Kidney (tissue), 22 donors: ENCODE measurements at places on chromosomes 1 and 21. TPM values are rescaled to one million over a fixed set of nuclear protein-coding genes. Genes with fewer than 3 reads are reported as not detected.

DNA sequence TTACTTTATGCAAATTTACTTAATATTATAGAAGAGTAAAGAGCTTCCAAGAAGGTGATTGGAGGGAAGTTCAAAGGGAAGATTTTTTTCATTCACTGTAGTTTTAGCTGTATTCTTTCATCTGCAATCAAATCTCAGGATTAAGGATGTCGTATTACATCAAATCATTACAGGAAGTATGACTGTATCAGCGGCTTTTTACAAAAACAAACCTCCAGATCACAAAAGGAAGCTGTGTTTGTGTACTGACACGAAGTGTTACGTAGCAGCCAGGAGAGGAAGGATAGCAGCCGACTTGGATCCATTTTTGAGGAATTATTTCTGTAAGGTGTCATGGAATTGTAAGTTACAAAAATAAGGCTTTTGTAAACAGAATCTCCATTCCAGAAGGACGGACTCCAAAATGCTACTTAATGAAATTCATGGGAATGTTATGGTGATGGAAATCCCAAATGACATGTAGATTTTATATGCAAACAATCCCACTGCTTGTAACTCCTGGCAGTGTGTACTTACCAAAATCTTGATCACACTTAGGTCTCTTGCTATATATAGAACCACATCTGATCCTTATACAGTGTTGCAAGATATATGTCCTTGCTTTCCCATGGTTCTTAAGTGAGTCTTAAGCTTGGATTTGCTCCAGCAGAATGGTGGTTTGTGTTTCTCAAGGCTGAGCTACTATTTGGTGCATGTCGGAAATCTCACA is 49.8 kb downstream of the KCNJ15 start:
- H3K4me1 ChIP-seq: peaks cover 13% of the 10 kb centered on the region
- H3K27ac ChIP-seq: peak overlapping the region; percentile 1

DNA sequence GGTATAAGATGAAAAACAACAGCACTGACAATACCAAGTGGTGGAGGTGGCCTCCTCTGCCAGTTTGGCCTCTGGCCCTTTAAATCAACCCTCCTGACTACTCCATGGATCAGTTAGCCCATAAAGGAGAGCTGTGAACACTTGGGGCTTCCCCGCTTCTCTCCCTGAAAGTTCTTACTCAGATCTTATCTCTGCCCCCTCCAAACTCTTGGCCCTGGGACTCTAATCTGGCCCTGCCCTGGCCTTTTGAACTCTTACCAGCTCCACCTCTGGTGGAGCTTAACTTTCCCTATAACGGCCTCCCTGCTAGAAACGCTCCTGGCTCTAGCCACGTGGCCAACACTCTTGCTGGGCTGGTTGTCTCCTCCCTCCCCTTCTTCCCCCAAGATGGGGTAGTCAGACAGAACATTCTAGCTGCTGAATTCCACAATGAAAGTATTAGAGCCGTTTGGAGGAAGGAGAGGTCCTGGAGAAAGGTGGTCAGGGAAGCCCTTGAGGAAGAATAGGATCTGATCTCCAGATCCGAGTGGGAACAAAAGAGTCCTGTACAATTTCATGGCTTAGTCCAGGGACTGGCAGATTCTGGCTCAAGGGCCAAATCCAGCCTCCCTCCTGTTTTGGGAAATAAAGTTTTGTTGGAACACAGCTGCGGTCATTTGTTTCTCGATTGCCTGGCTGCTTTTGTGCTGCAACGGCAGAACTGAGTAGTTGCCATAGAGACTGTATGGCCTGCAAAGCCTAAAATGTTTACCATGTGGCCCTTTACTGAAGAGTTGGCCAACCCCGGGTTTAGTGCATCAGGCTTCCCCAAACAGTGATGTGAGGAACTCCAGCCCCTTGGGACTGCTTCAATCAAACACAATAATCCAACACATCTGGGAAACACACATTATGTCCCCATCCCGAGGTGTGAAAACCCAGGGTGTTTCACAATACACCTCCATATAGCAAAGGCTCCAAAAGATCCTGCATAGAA is 9.5 kb upstream of the PIGR start:
- DNase-seq: peak; percentile 59
- peak overlapping the region; percentile 79 for H3K27ac ChIP-seq
- no peak overlapping the region for H3K4me3 ChIP-seq
- H3K36me3 ChIP-seq: no peaks in the 10 kb centered on the region
- H3K4me1 ChIP-seq: peaks cover 43% of the 10 kb centered on the region

- no peaks in the 10 kb centered on the region for H3K4me1 ChIP-seq
- no peak overlapping the region for H3K4me3 ChIP-seq
- H3K36me3 ChIP-seq: no peaks in the 10 kb centered on the region
These were observed 13.9 kb upstream of the CNR2 start for GRCh38 chr1:23927097-23927496.

- no peaks in the 10 kb centered on the region for H3K27me3 ChIP-seq
- H3K36me3 ChIP-seq: peaks cover 3% of the 10 kb centered on the region
- peak overlapping the region; percentile 97 for H3K4me3 ChIP-seq
- DNase-seq: no peak
These were observed 822 bp downstream of the CCT3 start for GRCh38 chr1:156337052-156337887.

- no peak overlapping the region for H3K4me3 ChIP-seq
These were observed 7.2 kb downstream of the FPGT start for GRCh38 chr1:74205266-74205665.

DNA sequence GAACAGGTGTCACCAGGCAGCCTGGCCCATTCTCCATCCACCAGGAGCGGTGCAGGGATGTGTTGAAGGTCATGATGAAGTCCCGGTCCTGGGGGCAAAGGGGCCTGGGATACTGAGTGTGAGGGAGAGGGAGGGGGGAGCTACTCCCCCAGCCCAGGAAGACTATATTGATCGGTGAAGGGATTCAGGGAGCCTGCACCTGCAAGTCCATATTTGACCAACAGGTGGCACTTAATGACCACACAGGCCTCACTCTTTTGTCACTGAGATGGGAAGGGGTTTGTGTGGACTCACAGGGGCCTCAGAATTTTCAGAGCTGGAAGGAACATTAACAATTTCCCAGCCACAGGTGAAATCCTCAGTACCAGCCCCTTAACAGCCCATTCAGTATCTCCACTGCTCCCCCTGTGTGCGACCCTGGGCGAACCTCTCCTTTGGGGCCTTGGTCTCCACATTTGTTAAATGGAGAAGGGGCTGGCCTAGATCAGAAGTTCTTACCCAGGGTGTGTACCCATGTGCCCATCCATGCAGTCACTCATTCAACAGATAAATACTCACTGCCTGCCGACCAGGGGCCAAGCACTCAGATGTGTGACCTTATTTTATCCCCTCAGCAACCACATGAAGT is 55.6 kb downstream of the NKAIN1 start:
- no peak overlapping the region for H3K4me3 ChIP-seq
- H3K27ac ChIP-seq: no peak overlapping the region
- DNase-seq: peak; percentile 58
- no peaks in the 10 kb centered on the region for H3K36me3 ChIP-seq
- no peaks in the 10 kb centered on the region for H3K27me3 ChIP-seq

- DNase-seq: peak; percentile 69
- no peak overlapping the region for H3K27ac ChIP-seq
- H3K27me3 ChIP-seq: no peaks in the 10 kb centered on the region
- H3K4me3 ChIP-seq: no peak overlapping the region
- H3K4me1 ChIP-seq: no peaks in the 10 kb centered on the region
These were observed 7.1 kb upstream of the CLDN19 start for GRCh38 chr1:42747125-42747524.

- no peaks in the 10 kb centered on the region for H3K36me3 ChIP-seq
- no peaks in the 10 kb centered on the region for H3K27me3 ChIP-seq
- no peak for DNase-seq
- H3K4me1 ChIP-seq: no peaks in the 10 kb centered on the region
- no peak overlapping the region for H3K27ac ChIP-seq
These were observed 359.2 kb downstream of the RRAGC start for GRCh38 chr1:38500352-38500751.

DNA sequence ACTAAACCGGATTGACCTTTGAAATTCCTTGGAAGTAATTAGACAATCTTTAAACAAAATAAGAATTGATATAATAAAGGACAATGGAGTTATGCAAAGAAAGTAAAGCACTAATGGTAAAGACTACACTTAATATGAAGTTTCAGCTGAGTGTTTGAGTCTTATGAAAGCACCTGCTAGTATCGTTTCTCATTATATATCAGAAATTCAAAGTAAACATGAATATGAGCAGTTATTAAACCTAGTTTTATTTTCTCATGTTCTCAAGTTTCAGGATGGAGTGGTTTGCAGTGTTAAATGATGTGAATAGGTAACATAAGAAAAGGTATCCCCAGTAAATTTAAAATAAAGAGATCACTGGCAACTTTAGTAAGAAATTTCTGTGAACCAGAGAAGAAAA is 188.6 kb downstream of the ZP4 start:
- H3K27ac ChIP-seq: no peak overlapping the region
- H3K36me3 ChIP-seq: no peaks in the 10 kb centered on the region
- no peak for DNase-seq
- H3K4me3 ChIP-seq: no peak overlapping the region
- H3K4me1 ChIP-seq: no peaks in the 10 kb centered on the region
- H3K27me3 ChIP-seq: no peaks in the 10 kb centered on the region

- no peak overlapping the region for H3K4me3 ChIP-seq
- peaks cover 2% of the 10 kb centered on the region for H3K4me1 ChIP-seq
- no peak overlapping the region for H3K27ac ChIP-seq
- no peaks in the 10 kb centered on the region for H3K36me3 ChIP-seq
- no peak for DNase-seq
These were observed 118.9 kb downstream of the GDAP2 start for GRCh38 chr1:117810553-117810952.

DNA sequence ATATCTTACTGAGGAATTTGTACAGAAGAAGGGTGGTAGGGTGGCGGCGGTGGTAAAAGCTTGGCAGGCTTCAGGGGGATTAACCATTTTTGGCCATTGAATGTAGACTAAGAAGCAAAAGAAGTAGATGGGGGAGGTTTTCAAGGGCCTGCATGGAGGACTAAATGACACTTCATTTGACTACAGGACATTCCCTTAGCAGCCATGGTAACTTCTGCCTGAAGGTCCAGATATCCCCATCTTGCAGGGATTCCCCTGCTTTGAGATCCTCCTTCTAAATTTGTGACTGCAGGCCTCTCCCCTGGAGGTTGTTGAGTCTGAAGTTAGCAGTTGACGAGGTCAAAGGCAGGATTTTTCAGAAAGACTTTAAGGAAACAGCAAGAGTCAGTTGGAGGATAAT is 4.8 kb downstream of the VASH2 start:
- H3K4me1 ChIP-seq: no peaks in the 10 kb centered on the region
- no peak overlapping the region for H3K4me3 ChIP-seq
- H3K27me3 ChIP-seq: no peaks in the 10 kb centered on the region
- no peak for DNase-seq
- no peaks in the 10 kb centered on the region for H3K36me3 ChIP-seq
- no peak overlapping the region for H3K27ac ChIP-seq

DNA sequence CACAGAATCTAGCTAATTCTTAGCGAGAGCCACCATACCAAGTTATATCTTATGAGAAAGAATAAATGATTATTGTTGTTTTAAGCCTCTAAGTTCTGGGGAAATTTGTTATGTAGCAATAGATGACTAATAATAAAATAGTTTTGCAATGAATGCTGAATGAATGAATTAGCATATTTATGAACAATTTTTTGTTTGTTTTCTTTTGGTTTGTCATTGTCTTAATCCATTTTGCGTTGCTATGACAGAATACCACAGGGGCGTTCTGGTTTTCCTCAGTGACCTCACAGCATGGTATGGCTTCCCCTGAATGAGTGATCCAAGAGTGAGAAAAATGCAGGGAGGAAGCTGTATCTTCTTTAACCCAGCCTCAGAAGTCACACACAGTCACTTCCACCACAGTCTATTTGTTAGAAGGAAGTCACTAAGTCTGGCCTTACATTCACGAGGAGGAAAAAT is 53.8 kb upstream of the HPDL start:
- H3K4me3 ChIP-seq: no peak overlapping the region
- H3K4me1 ChIP-seq: no peaks in the 10 kb centered on the region
- no peak for DNase-seq
- no peaks in the 10 kb centered on the region for H3K27me3 ChIP-seq
- H3K27ac ChIP-seq: no peak overlapping the region
- no peaks in the 10 kb centered on the region for H3K36me3 ChIP-seq

GRCh38 chr1:44812822-44813543 is 4.7 kb downstream of the BTBD19 start:
- H3K27me3 ChIP-seq: no peaks in the 10 kb centered on the region
- peaks cover 33% of the 10 kb centered on the region for H3K4me1 ChIP-seq
- peak overlapping the region; percentile 85 for H3K27ac ChIP-seq
- DNase-seq: peak; percentile 59

DNA sequence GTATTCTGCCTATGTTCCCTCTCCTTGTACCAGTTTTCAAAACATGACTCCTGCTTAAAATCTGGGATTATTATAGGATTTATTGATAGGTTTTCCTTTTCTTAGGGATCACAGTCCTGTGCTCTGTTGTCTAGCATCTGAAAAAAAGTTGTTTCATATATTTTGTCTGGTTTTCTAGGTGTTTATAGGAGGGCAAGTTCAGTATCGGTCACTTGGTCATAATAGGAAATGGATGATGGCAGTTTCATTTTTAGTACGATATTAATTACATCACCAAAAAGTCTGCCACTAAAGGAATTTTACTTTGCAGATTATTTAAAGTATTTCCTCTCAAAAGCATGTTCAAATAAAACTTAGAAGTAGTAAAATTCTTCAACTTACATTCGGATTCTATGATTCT is 94.4 kb downstream of the RASAL2 start:
- H3K36me3 ChIP-seq: no peaks in the 10 kb centered on the region
- no peaks in the 10 kb centered on the region for H3K4me1 ChIP-seq
- no peak overlapping the region for H3K27ac ChIP-seq

DNA sequence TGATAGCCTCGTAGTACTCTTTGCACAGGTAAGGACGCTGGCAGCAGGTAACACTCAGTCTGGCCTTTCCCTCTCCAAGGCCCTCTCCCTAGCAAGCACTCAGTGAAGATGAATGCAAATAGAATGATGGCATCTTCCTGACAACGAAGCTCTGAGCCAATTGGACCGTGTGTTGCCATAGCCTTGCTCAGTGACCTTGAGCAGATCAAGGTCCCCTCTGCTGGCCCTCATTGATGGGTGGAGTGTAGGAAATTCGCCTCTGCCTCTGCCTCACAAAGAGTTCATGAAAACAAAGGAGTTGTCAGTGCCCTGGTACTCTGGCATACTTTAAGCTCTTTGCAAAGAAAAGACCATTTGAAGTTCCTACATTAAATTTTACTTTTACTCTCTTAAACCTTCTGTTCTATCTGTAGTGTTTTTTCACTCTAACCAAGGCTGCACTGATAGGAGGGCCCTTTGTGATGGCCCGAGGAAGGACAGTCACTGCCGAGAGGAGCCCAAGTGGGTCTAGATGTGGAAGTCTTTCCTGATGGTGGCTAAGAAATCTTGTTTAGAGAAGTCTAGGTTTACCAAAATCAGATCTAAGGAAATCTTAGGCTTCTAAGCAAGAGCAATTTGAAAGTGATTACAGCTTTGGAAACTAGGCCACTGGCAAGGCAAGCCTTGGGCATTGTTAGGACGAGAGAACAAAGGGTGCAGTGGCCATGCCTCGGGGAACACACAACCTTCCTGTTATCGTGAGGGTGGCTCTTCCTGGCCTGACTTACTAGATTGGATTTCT is 38.2 kb downstream of the SMYD2 start:
- H3K36me3 ChIP-seq: no peaks in the 10 kb centered on the region
- H3K27me3 ChIP-seq: no peaks in the 10 kb centered on the region
- no peak overlapping the region for H3K4me3 ChIP-seq
- DNase-seq: no peak
- no peak overlapping the region for H3K27ac ChIP-seq

GRCh38 chr1:16617778-16618580 is 4.6 kb upstream of the NBPF1 start:
- H3K27ac ChIP-seq: no peak overlapping the region
- H3K27me3 ChIP-seq: no peaks in the 10 kb centered on the region
- peak; percentile 61 for DNase-seq
- H3K4me3 ChIP-seq: no peak overlapping the region
- peaks cover 3% of the 10 kb centered on the region for H3K4me1 ChIP-seq

The RGS5 gene
- total RNA-seq: 359 TPM

The CA6 gene
- total RNA-seq: not detected

The LMNA gene
- total RNA-seq: 384 TPM

The AGRN gene
- 261 TPM for total RNA-seq

The C1orf226 gene
- total RNA-seq: 15.2 TPM
